Osteocyte (in vitro differentiated cells): ENCODE measurements at places on chromosomes 7 and 10.

DNA sequence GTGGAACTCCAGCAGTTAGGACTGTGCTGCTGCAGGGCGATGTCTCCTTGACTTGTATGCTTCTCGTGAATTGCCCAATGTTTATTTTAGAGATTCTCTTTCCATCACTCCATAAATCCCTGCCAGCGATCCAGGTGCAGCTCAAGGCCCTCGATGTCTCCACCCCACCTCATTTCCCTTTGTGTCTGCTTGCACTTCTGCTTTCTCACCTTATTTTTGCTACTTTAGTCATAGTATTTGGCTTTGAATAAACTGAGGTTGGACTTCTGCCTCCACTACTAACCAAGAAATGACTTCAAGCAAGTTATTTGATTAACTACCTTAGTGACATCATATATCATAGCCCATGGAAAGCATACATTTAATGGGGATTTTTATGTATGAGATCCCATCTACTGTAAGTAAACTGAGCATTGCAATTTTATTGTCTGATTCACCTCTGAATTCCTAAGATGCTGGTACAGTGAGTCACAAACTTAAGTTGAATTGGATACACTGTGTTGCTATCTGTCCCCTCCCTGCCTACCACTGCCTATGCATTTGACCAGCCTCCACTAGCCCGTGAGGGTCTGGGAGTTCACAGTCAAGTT is 255.8 kb downstream of the ABCA13 start:
- DNase-seq, result no peak

- DNase-seq, result peak; percentile 32
Observed at GRCh38 chr10:48627984-48628609, 23.2 kb upstream of the ARHGAP22 start.

DNA sequence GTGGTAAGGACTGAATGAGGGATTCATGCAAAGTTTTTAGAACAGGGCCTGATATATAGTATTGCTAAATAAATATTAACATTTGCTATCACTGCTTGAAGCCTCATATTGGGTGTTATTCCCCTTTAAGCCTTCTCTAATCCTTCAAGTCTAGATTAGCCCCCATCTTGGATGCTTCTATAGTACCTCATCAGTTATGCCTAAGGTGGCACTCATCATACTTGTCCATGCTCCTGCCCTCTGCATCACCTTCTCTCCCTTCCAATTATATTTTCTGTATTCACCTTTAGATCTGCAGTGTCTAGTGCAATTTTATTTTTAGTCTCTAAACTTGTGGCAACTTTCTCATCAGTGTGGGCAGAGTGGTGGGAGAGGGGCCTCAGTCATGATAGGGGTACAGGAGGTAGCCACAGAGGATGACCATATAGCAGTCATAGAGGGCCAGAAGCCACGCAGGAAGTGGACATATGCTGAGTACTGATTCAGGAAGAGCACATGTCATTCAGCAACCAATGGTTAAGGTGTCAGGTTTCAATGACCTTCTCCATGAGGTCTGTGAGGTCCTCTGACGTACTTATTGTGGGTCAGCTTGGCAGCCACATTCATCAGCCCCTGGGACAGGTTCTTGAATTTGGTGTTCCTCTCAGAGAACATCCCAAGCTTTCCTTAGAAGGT is 2.5 kb downstream of the ENTPD1 start:
- no peak for DNase-seq

GRCh38 chr7:108415821-108416536 is 40.3 kb downstream of the NRCAM start:
- no peak for DNase-seq

DNA sequence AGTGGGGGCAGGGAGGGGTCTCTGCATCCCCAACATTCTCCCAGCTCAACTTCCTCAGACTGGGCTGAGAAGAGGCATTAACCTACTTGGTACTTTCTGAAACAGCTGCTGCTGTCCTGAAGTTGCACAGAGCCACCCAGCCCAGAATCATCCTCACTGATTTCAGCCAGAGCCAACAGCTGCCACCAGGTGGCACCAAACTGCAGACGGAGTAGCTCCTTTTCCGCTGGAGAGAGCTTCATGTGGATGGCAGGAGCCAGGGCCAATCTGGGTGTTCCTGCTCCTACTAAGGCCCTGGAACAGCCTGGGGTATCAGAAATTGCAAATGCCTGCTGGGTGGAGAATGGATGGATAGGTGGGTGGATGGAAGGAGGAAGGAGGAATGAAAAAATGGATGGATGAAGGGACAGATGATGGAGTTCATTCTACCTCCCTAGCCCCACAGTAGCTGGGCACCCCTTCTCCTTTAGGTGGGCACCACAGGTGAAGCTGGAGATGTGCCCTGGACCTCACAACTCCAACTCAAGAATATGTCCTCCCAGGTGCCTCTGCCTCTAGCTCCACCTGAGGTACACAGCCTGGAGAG is 11.8 kb upstream of the DRGX start:
- DNase-seq, result peak; percentile 92

DNA sequence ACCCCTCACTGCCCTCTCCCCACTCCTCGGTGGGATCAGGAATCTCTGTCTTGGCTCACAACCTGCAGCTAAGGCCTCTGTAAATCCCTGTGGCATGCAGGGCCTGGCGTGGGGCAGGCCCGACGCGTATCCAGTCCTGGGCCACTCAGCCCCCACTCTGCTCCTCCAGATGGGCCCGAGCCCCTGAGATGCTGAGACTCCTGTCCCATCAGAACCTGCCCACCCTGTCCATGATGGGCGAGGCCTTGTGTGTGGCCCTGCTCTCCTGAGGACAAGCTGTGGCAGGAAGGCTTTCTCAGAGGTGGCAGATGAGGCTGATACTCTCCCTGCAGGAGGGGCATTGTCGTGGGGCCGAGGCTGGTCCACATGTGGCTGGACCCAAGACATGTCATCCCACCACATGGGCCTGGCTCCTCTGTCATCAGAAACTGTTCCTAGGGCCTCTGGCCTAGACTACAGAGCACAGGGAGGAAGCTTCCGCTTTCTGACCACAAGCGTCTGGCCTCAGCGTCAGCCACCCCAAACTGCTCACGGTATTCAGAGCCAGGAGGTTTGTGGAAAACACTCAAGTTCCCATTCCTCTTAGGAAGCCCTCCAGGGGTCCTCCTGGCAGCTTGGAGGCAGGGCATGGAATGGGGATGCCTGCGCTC is 6.0 kb downstream of the ALOX5 start:
- no peak for DNase-seq

DNA sequence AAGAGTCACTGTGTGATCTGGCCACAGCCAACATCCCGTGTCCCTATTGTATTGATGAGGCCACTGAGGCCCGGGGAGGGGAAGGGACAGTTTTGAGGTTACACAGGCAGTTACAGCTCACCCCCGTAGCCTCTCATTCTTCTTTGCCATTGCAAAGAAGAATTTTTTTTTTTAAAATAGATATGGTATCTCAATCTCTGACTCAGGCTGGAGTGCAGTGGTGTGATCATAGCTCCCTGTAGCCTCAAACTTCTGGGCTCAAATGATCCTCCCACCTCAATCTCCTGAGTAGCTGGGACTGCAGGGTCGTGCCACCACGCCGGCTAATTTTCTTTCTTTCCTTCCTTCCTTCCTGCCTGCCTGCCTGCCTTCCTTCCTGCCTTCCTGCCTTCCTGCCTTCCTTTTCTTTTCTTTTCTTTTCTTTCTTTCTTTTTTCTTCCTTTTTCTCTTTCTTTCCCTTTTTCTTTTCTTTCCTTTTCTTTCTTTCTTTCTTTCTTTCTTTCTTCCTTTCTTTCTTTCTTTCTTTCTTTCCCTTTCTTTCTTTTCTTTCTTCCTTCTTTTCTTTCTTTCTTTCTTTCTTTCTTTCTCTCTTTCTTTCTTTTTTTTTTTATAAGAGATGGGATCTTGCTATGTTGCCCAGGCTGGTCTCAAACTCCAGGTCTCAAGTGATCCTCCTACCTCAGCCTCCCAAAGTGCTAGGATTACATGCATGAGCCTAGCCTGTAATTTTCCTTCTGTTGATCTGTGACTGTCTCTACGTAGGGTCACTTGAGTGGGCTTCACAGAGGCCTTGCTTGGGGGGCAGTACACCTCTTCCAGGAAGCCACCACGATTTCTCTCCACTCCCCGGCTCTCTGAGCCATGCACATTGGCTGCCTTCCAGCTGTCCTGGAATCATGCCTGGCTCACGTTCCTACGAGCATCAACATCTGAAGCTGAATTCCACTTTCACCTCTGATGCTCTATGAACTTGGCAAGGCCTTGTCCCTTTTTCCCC is 31.3 kb downstream of the TMEM270 start:
- DNase-seq, result no peak

DNA sequence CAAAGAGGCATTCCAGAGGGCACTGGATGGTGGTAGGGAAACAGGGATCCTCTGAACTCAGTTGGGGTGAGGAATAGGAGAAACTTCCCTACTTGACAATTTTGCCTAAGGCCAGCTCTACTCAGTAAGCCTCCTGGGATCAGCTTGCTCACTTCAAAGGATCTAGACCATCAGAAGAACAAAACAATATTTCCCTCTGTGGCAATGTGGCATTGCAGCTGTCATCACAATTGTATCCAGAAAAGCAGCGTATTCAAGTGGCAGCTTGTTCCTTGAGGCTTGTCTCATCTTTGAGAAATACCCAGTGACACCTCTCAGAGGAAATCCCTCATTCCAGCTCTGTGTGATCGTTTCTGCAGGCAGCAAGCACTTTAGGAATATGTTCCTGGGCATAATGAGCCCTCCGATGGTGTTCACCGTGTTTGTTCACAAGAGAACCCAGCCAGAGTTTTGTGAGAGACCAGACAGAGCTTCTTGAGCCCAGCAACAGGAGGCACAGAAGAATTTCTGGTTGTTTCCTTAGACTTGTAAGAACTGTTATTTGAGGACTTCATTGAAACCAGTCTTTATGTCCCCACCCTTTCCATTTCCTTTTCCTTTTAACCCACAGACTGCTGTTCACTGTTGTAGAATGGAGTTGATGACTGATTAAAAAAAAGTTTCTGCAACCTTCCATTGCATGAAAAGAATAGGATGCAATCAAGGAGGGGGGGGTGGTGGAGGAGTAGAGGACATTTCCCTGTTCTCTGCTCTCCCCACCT is 747.3 kb downstream of the LRMDA start:
- no peak for DNase-seq

GRCh38 chr10:27531336-27531847 is 27.3 kb downstream of the RAB18 start:
- DNase-seq, result no peak

GRCh38 chr7:116950889-116951351 is 2.4 kb upstream of the ST7 start:
- DNase-seq, result no peak

DNA sequence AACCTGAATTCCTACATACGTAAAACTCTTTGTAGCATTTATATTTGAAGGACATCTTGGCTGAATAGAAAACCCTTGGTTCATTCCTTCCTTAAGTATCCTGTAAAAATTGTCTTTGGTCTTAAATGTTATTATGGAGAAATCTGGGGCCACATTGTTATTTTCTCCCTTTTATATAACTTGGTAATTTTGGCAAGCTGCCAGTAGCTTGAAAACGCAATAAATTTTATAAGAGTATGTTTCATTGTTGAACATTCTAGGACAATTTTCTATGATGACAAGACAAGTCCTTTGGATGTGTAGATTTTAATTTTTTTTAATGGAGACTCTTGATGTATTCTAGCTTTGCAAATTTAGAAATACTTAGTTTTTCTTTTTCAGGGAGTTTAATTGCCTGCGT is 191.9 kb downstream of the ABCA13 start:
- DNase-seq, result no peak

GRCh38 chr7:79452032-79452494 is 1.4 kb downstream of the MAGI2 start:
- peak; percentile 88 for DNase-seq

GRCh38 chr10:119493155-119493554 is 49.4 kb downstream of the RGS10 start:
- no peak for DNase-seq

GRCh38 chr7:50303335-50304128 is 984 bp upstream of the IKZF1 start:
- DNase-seq, result no peak

DNA sequence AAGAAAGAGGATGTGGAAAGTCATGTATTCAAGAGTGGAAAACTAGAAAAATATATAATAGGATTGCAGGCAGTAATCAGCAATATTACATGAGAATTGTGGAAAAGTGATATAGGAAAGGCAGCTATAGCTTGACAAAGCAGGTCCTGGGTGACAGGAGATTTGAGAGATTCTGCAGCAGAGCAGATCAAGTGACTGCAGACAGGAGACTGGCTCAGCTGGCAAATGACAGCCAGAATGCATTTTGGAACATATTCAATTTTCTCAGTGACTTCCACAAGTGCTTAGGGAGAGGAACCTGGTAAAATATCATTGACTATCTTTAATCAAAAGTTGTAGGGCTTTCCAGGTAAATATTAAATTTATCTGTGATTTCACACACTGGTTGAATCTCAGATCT is 260.5 kb upstream of the CACNA2D1 start:
- DNase-seq, result no peak

DNA sequence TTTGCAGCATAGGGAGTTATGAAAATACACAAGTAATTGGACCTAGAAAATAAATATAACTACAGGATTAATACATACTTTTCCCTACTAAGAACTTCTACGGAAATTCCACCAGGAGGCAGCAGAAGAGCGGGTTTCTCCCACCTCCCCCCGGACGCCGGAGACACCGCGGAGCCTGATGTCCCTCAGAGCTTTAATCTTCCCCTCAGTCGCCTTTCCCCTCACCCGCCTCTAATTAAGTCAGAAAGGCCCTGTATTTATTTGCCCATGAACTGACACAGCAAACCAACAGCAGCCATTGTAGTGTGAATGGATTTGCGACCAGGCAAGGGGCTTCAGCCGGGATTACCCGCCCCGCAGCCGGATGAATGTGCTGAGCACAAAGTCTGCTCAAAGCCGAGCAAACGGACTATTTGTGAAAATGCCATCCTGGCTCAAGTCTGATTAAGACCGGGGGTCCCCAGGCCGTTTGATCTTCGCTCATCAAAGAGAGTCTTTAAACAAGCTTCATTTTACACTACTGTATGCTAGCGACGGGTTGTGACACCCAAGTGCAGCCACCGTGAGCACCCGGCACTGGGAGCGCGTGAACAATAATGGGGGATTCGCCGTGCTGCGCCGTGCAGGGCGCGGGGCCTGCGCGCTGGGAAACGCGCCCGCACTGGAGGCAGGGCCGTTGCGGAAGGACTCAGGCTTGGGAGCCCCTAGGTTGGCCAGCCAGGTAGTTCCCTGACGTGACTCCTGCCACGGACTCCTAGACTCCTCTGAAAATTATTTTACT is 5.6 kb upstream of the DKK1 start:
- peak; percentile 88 for DNase-seq

DNA sequence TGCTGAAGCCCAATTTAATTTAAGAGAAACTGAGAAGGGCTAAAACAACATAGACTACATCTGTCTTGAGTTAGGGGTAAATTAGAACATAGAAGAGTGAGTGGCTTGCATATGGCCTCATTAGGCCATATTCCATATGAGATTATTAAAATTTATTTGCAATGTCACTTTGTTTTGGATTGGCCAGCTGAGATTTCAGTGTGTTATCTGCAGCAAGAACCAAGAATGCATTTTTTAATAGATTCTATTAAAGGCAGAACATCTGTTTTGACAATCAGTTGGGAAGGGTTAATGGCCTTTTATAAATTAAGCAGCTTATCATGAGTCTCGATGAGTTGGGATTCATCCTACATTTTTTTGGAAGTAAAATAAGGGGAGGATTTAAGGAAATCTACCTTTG is 236.2 kb downstream of the DGKB start:
- no peak for DNase-seq

GRCh38 chr7:47103498-47104205 is 478.3 kb downstream of the TNS3 start:
- DNase-seq, result no peak
